ENCODE measurements at places on chromosomes 5 and 9.

- ATAC-seq: no peak
Observed at GRCh38 chr5:93378073-93378472, 202.9 kb downstream of the NR2F1-AS1 start.

GRCh38 chr5:174872271-174872670, 147.9 kb downstream of the MSX2 start:
- ATAC-seq: no peak

GRCh38 chr5:77259476-77259875, 49.0 kb downstream of the PDE8B start:
- peak; percentile 59 for ATAC-seq

DNA sequence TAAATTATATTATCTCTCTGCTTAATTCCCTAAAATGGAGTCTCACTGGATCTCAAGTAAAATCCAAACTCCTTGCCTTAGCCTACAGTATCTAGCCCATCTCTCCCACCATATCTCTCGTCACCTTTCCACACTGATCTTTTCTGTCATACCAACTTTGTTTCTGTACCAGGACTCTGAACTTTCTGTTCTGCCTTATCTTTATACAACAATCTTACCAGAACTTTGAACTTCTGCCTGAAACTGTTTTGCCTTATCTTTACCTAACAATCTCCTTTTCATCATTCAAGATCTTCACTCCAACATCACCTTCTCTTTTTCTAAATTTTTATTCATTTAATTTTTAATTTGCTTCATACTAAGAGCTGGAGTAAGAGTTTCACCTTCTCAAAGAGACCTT, 139.0 kb downstream of the CPLANE1 start:
- no peak for ATAC-seq

DNA sequence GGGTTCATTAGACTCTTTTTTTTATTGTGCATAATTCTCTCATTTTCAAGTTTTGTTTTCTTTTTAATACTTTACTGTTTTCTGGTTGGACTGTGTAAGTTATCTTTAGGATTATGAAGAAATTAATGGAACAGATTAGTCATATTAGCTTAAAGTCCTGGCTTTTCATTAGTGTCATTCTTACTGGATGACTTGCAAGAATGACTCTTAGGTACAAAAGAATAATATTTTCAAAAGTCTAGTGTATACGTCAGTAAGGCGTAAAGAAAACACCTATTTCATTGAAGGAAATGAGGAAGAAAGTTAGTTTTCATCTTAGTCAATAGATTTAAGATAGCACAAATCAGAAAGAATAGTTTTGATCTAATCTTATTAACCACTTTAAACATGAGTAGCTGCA, 20.4 kb downstream of the UHRF2 start:
- peak; percentile 51 for ATAC-seq

GRCh38 chr5:178685386-178686059, 44.9 kb downstream of the ZNF354A start:
- no peak for ATAC-seq

DNA sequence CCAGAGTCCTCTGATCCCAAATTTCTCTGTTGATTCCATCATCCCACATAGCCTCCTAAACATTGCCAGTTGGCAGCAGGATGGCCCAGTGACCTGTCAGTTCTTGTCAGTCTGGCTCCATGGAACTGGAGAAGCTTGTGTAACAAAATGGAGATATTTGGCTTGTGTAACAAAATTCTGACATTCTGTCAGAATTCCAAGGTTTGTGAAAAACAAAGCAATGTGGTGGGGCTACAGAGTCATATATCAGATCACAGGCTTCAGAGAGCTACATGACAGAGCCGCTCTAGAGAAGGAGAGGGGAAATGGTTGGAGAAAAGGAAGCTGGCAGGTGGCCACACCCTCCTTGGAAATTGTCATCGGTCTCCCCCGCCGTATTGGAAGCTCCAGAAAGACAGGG, 75.4 kb upstream of the MAN2A1 start:
- no peak for ATAC-seq

- ATAC-seq: no peak
Observed at GRCh38 chr9:133354766-133355165, 1.5 kb downstream of the SURF1 start.

DNA sequence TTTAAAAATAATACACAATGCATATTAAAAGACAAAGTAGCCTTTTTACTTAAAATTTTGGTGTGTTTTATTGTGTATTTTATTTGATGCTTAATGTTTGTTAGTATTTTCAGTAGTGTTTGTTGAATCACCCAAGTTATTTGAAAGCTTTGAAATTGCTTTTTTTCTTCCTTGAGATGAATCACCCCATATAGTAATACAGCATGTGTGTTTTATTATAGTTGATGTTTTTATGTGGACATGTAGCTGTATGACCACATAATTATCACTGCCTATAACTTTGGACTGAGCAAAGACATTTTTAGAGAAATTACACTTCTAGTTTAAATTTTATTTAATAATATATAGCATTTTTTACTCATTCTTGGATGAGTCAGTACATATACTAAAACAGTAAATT, 18.0 kb downstream of the FAM174A start:
- no peak for ATAC-seq

- ATAC-seq: no peak
Observed at GRCh38 chr5:91145333-91145620, 237.8 kb downstream of the ARRDC3 start.

DNA sequence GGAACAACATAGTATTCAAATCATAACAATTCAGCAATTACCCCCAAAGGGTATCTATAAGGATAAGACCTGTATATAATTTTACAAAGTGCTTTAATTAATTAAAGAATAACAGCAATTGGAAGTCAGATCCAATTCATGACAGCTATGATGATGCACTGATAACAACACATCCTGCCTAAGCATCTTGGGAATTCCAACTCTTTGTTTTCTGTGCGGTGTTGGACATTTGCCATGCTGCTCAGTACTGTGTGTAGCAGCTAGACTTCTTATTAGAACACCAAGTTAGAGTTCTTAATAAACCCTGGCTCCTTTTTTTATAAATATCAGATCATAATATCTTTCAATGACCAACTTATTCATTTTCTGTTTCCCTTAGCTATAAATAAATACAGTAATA, 209.0 kb downstream of the SEC61B start:
- ATAC-seq: no peak

- ATAC-seq: peak; percentile 49
Observed at GRCh38 chr5:178866946-178867345, 7.2 kb downstream of the ZNF354B start.
